ENCODE measurements at places on chromosomes 3 and 15. TPM values are rescaled to one million over a fixed set of nuclear protein-coding genes. Genes with fewer than 3 reads are reported as not detected.

The CD200R1 gene
- total RNA-seq: 4.6 TPM

The MRAS gene
- 43.0 TPM for total RNA-seq

The GOLGA6D gene
- not detected for total RNA-seq

The AADAC gene
- 5.1 TPM for total RNA-seq

DNA sequence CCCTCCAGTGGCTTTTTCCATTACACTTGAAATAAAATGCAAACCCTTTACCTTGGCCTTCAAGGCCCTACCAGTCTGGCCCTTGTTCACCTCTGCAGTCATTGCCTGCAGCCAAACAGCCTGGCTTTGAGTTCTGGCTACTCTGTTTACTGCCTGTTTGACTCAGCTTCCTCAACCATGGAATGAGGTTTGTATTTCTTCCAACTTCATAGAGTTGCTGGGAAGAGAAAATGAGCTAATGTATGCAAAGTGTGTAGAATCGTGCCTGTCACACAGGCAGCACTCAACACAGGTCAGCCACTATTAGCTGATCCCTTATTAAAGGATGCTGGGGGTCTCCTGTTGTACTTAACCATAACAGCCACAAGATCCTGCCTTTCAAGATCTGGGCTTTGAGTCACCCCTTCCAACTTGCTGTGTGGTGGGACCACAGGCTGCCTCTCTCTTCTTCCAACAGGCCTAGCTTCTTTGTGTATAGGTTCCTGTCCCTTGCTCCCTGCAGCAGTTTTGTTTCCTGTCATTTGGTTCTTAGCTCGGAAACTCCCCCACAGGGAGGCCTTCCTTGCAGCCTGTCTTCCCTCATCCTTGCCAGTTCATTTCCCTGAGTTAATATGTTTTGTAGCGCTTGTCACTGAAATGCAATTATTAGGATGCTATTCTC is 6.4 kb downstream of the MED12L start:
- no peak for DNase-seq

- DNase-seq: peak; percentile 69
Measured at GRCh38 chr3:64343689-64344430, 118.6 kb upstream of the PRICKLE2 start.

DNA sequence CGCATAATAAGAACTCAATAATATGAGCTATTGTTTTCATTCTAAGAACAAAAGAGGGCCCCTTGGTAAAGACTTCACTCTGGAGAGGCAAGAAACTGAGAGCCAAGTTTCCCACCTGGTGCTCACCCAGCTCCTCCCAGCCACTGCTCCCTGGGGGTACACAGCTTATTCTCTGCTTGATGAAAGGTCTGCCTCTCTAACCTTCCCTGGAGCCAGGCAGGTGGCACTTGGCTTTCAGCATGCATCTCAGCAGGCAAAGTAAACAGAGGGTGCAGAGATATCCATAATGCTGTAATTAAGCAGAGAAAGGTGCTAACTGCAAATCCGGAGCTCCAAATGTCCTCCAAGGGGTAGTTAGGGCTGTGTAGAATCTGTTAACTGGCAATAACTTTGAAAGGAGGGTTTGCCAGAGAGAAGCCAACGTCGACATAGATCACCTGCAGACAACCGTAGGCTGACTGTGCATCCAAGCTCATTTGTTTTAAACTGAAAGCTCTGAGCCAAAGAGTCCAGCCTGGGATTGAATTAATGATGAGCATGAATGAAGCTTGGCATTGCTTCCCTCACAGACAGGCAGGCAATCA is 159.6 kb upstream of the PROK2 start:
- no peak for DNase-seq
